Stimulated activated CD4-positive, alpha-beta T cell treated with anti-CD3 and anti-CD28 coated beads, Interleukin-4, amount 100 ng/mL, for 24 hours (primary cell): ENCODE measurements at places on chromosomes 13 and 19.

DNA sequence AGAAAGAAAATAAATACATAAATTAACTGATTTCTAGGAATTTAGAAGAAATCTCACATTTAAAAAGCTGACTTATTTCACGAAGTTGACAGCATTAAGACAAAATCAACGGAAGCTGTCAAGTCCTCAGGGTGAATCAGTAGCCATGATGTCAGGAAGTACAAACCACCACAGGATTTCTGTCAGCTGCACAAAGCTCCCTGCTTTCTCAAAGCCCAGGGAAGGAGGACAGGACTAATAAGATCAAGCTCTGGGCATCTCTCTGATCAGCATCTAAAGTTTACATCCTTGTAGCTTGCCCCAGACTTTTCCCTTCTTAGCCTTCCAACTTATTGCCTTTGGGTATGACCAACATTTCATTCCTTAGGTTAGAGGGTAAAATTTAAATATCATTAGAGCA lies 9.4 kb downstream of the DCT start:
- DNase-seq, result no peak

- no peak for DNase-seq
Measured at GRCh38 chr13:101698400-101698799, 245.9 kb downstream of the ITGBL1 start.

DNA sequence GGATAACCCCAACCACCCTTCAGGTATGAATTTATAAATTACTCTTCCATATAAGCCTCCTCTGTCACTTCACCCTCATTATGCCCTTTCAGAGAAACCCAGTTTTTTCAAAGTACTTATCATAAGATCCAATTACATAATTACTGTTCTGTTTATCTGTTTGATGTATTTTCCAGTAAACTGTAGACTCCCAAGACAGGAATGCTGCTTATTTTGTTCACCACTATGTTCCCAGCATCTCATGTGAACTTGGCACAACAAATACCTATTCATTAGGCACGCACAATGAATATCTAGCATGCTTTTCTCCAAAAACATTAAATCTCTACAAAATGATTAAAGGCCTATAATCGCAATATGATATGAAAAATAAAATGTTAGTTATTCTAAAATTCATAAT lies 13.2 kb downstream of the ENOX1 start:
- no peak for DNase-seq

- DNase-seq, result no peak
Measured at GRCh38 chr13:113119822-113120189, 2.8 kb upstream of the F10 start.

DNA sequence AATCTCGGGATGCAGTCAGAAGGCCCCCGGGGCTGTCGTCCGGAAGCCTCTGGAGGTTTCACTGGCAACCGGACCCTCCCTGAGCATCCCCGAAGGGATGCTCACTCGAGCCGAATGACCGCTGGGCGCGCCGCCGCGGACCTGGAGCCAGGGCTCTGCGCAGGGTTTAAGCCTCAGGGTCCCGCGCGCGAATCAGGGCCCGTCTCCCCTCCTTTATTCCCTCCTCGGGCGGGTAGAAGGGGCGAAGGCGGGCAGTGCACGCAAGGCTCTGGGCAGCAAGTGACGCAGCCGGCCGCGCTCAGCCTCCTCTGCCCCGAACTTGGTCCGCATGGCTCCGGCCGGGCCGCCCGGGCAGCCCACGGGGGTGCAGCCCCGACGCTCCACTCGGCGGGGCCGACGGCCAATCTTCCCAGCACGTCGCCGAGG lies 572 bp downstream of the SHISA2 start:
- DNase-seq, result no peak

DNA sequence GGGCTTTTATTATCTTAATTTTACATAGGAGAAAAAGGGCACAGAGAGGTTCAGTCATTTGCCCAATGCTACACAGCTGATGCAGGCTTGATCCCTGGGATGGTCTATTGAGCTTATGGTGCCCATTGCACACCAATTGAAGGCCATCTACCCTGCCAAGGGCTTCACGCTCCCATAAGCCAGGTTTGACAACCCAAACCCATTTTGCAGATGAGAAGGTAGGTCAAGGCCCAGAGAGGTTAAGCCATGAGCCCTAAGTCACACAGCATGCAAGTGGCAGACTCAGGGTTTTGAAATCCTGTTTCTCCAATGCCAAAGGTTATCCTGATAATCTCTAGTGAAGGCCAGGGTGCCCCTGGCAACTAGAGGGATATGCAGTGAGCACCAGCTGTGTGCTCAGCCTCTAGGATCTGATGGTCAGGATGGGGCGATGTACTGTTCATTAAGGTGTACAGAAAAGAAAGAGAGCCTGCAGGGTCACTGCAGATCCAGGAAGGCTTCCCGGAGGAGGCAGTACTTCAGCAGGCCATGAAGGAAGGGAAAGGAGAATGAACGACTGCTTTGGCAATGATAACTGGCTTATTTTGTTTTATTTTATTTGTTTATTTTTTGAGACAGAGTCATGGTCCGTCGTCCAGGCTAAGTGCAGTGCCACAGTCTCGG lies 8.1 kb downstream of the CREB3L3 start:
- DNase-seq, result no peak

DNA sequence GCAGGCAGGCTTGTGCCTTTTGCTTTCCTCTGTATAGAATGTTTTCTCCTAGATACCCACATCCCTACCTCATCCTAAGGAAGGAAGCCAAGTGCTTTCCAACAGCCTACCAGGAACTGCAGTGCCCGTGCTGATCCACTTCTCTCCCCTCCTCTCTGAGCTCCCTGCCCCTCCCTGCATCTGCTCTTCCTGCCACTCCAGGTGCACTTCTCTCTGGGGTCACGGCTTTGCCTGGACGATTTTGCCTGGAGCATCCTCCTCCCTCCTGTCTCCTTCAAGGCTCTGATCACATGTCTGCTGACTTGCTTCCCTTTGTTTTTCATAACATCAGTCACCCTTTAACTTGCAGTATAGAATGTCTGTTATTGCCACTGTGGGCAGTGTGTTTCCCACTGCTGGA lies 34.7 kb upstream of the IRS2 start:
- no peak for DNase-seq

DNA sequence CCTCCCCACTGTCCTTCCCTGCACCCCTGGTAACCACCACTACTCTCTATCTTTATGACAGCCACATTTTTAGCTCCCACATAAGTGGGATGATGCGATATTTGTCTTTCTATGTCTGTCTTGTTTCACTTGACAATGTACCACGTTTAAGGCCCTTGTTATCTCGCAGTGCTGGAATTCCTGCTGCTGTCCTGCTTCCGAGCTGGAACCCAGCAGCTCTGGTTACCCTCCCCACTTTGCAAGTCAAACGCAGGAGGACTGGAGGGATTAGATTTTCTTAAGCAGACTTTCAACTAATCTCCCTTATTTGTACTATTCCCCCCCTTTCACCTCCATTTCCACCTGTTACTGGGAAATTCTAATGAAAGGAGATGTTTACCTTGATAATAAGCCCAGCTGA lies 59.1 kb upstream of the PDX1 start:
- DNase-seq, result no peak

DNA sequence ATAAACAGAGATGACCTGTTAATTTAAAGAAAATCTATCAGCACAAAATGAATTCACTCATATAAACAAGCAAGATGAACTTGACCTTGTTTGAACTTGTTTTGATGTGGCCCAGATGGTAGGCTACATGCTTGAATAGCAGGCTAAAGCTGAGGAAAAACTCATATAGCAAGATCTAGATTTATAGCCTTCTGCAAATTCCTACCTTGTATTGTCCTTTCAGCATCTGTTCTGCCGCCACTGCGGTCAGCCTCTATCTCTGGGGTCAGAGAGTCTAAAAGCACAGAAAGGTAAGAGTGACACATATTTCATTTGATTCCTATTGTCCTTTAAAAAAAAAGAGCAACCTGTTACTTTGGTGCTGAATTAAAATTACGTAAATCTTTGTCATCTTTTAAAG lies 392.1 kb downstream of the DACH1 start:
- DNase-seq, result no peak

GRCh38 chr13:32225481-32225931 lies 89.7 kb downstream of the ZAR1L start:
- DNase-seq, result no peak

DNA sequence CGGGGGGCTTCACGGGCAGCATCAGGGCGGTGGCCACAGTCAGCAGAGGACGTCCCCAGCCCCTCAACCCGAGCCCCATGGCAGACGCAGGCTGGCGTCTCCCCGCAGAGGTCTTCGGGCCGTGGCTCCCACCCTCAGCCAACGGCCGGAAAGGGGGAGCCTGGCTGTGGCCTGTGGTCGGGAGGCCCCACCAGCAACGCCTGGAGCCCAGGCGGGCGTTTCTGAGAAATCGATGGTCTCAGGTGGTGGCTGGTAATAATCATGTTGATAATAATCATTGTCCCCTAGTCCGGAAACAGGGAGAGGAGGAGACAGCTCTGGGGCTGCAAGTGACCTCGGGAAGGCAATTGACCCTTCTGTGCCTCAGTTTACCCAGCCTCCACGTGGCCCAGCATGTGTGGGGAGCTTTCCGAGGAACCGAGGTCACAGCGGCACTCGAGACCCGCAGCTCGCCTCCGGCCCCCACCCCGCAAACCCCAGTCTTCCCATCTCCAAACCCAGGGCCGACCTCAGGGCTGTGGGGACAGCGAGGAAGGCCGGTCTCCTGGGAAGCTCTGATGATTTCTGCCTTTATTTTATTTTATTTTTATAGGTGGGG lies at the start of gene PRSS57:
Gene PRSS57 (minus strand): TSS at position 101 of the 598 bp plus-strand sequence. CDS start 22 bp downstream, at position 79.
- no peak for DNase-seq
